ENCODE measurements at places on chromosomes 13 and 19. TPM values are rescaled to one million over a fixed set of nuclear protein-coding genes. Genes with fewer than 3 reads are reported as not detected.

DNA sequence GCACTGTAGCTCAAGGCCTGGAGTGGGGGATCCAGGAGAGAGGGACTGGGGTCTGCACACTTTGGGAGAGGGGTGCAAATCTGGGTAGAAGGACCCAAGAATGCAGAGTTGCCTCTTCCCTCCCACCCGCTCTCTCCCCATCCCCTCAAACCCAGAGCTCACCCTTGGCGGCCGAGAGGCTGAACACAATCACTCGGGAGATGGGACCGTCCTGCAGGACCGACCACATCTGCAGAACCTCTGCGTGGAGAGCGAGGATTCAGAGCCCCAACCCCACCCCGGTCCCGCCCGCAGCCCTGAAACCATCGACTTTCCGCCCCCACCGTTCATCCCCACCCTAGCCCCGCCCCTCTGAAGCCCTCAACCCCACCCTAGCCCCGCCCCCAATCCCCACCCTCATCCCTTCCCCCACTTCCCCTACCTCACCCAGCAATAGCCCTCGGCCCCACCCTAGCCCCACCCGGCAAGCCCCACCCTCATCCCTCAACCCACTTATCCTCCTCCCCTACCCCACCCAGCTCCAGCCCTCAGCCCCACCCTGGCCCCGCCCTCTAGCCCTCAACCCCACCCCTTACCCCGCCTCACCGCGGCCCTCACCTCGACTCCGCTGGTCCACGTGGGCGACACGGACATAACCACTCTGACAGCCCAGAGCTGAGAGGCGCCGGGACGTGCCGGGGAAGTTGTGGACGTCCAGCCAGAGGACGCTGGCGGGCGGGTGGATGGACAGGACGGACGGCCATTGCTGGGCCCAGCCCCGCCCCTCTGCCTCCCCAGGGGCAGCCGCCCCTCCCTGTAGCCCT is 4.1 kb downstream of the KPTN start:
- no peak for DNase-seq

- no peak for DNase-seq
These were observed at the start of gene TMEM238 for GRCh38 chr19:55384131-55384919. Gene TMEM238 (minus strand): TSS chr19:55384292. CDS start chr19:55384259, 33 bp downstream.

GRCh38 chr13:73338389-73338788 is 279.6 kb downstream of the KLF5 start:
- DNase-seq, result no peak

- no peak for DNase-seq
These were observed at the start of gene KLF16 for GRCh38 chr19:1863328-1863637. Gene KLF16 (minus strand): TSS chr19:1863579. CDS start chr19:1863497, 82 bp downstream.

GRCh38 chr19:35436477-35437405 is 11.3 kb upstream of the FFAR2 start:
- peak; percentile 64 for DNase-seq

- no peak for DNase-seq
These were observed 3.2 kb upstream of the PDE4C start for GRCh38 chr19:18229474-18229873.

GRCh38 chr13:93304868-93305613 is 78.4 kb downstream of the GPC6 start:
- no peak for DNase-seq

GRCh38 chr13:25218019-25218418 is 45.9 kb upstream of the AMER2 start:
- no peak for DNase-seq

DNA sequence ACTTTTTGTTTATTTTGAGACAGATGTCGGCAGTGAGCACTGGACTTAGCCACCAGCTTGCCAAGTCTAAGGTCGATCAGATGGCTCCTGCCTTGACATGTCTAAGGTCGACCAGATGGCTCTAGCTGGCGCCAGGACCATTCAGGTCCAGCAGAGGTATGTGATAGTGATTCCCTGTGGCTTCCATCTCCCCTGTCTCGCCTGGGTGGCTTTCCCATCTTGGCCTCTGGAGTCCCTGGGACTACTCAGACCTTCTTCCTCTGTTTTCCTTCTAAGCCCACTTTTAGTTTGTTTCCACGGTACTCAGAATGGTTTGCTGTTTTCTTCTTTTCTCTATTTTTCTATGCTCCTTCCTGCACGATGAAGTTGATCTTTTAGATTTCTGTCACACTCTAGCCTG is 1435.7 kb downstream of the UQCRFS1 start:
- no peak for DNase-seq

- DNase-seq, result peak; percentile 78
These were observed 5.9 kb downstream of the CEACAM19 start for GRCh38 chr19:44677019-44677811.

GRCh38 chr19:54137699-54138488 is at the start of gene CNOT3:
Gene CNOT3 (plus strand): TSS chr19:54137762. CDS start chr19:54142979, 5,217 bp downstream.
- DNase-seq, result no peak

DNA sequence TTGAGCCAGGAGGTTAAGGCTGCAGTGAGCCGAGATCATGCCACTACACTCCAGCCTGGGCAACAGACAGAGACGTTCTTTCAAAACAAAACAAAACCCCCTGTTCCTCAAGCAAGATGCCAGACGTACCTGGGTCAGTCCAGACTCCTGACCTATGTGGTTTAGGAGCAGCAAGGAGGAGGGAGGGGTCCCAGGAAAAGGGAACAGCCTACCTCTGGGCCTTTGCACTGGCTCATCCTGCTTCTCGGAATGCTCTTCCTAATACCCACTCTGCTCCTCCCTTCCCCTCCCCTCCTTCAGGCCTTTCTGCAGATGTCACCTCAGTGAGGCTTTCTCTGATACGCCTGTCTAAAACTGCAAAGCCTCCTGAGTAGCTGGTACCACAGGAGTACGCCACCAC is 9.5 kb downstream of the RINL start:
- no peak for DNase-seq

DNA sequence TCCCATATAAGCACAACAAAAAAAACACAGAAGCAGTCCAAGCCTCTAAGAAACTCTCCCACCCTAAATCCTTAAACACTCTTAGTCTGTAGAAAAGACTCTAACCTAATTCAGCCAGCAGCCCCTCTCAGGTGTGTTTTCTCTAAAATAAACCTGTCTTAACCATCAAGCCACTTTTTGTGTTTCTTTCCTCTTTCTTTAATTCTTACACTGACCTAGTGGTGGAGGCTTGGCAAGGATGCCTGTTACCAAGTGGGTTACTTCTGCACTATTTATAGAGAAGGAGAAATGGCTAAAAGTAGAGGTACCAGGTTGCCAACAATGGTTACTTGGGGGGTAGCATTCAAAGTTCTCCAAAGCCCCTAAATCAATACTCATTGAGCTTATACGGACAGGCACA is 43.7 kb downstream of the ZNF333 start:
- DNase-seq, result no peak

- DNase-seq, result no peak
These were observed 100.0 kb downstream of the RNF17 start for GRCh38 chr13:24863748-24864540.

DNA sequence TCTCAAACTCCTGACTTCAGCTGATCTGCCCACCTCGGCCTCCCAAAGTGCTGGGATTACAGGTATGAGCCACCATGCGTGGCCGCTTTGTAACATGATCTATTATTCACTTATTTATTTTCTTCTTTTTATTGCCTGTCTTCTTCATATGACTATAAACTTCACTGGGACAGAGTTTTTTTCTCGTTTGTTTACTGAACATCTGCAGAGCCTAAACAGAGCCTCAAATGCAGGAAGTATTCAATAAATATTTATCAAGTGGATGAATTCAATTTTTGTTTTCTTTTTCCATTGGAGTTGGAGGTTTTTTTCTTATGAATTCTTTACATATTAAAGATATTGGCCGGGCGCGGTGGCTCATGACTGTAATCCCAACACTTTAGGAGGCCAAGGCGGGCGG is 54.7 kb downstream of the SKA3 start:
- no peak for DNase-seq

- DNase-seq, result peak; percentile 44
These were observed 36.7 kb upstream of the USPL1 start for GRCh38 chr13:30580852-30581502.

- peak; percentile 84 for DNase-seq
These were observed 56.9 kb downstream of the MLLT1 start for GRCh38 chr19:6222884-6223283.

- peak; percentile 41 for DNase-seq
These were observed 665 bp downstream of the ZNF347 start for GRCh38 chr19:53158119-53158656.

DNA sequence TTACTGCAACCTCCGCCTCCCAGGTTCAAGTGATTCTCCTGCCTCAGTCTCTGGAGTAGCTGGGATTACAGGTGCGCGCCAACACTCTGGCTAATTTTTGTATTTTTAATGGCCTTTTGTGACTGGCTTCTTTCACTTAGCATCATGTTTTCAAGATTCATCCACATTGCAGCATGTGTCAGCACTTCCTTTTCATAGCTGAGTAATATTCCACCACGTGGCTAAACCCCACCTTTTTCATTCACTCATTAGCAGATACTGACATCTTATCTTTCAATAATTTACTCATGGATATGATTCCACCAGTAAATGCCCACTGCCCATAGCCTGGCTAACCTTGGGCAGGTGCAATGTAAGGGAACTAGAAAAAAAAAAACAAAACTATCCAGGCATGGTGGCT is 6.9 kb downstream of the C5AR1 start:
- DNase-seq, result no peak

GRCh38 chr13:71828117-71828516 is 38.9 kb downstream of the DACH1 start:
- DNase-seq, result no peak

GRCh38 chr19:858284-858683 is 1.2 kb upstream of the CFD start:
- DNase-seq, result no peak

DNA sequence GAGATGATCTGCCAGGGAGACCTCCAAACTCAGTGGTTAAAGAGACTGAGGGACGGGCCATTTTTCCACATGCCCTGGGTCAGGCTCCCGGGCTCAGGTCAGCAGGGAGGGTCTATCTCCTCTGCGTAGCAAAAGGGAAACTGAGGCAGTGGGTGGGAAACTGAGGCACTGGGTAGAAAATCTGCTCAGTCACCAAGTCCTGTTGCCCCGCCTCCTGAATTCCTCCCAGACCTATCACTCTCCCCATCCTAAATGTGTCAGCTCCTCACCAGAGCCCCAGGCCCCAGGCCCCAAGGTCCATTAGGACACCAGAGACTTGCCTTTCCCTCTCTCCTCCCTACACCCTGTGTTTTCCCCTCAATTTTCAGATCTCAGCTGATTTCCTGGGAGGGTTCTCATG is 2.4 kb downstream of the CD320 start:
- DNase-seq, result no peak

- no peak for DNase-seq
These were observed 13.7 kb upstream of the SERPINE3 start for GRCh38 chr13:51325837-51326236.

GRCh38 chr13:71879129-71879535 is 12.1 kb upstream of the DACH1 start:
- DNase-seq, result peak; percentile 29

DNA sequence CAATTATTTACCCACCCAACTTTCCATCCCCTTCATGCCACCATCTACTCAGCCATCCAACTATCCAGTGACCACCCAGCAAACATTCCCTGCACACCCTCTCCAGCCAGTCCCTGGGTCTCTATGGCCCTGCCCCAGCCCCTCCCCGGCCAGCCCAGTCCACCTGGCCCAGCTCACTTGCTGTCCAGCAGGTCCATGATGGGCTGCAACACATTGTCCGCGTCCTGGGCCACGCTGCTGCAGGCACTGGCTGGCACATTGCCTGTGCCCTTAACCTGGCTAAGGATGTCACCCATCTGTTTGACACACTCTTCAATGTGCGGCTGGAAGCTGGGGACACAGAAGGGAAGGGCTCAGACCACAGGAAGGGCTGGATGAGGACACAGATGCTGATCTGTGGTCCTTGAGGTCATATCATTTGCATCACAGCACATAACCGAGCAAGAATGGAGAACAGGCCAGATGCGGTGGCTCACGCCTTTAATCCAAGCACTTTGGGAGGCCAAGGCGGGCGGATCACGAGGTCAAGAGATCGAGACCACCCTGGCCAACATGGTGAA is 61.6 kb downstream of the UNC13A start:
- no peak for DNase-seq

- DNase-seq, result peak; percentile 61
These were observed 83.1 kb downstream of the ALOX5AP start for GRCh38 chr13:30818323-30818960.

DNA sequence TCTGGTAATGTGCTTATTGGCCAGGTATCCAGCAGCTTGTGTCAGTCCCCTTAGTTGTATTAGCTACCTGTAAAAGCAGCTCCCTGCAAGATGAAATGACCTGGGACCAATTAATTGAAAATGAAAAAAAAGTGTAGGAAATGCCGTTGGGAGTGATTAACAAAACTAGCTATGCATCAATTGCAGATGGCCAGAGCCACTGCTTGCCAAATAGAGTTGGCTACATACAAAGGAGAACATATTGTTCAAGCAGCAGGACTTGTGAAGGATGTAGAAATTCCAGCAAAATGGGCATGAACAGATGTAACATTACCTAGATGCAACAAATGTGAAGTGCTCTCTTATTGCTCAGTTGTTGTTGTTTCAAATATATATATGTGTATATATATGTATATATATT is 300.5 kb downstream of the PCDH17 start:
- DNase-seq, result no peak

DNA sequence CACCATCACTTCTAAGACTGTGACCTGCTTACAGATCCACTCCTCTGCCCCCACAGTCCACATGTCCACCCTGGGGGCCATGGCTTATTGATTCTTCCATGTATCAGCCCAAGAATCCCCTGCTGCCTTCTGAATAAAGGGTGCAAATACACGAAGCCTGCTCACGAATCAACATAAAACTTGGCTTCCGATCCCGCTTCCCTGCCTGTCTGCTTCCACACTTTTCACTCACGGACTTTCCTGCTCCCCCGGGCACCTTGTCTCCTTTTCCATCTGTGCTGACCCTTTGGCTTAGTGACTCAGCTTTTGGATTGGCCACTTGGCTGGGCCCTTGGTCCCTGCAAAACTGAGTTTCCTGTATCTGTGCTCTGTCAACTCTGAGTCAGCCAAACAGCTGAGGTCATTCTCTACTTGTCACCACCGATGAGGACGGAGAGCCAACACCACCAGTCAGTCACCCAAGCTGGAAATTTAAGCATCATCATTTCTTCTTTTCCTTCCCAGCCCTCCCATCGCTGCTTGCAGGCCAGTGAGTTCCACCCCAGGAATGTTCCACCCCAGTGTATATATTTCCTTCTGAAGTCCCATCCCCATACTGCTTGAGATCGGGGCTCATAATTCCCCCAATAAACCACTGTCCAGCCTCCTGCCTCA is 11.4 kb upstream of the USP12 start:
- DNase-seq, result peak; percentile 93

GRCh38 chr13:52933099-52933498 is 84.7 kb upstream of the PCDH8 start:
- no peak for DNase-seq

- DNase-seq, result no peak
These were observed 107.2 kb downstream of the STARD13 start for GRCh38 chr13:33178209-33178840.

- no peak for DNase-seq
These were observed 5.5 kb upstream of the METTL21C start for GRCh38 chr13:102700088-102701031.

Gene SPINT2
- total RNA-seq, result 0.60 TPM

Gene CLDND2
- not detected for total RNA-seq

Gene ZNF254
- total RNA-seq, result 18.2 TPM

Gene ZNF527
- total RNA-seq, result 3.4 TPM

Gene CRX
- total RNA-seq, result not detected

Gene ZNF600
- total RNA-seq, result 0.12 TPM

Gene ZNF737
- total RNA-seq, result 4.0 TPM

Gene FXYD7
- total RNA-seq, result not detected

Gene NCAN
- total RNA-seq, result not detected

Gene FCGBP
- 0.07 TPM for total RNA-seq

Gene CAMSAP3
- 2.6 TPM for total RNA-seq

Gene C19orf38
- 1.5 TPM for total RNA-seq

Gene ZNF814
- 0.29 TPM for total RNA-seq

Gene PCP2
- not detected for total RNA-seq

Gene TMEM38A
- total RNA-seq, result 7.3 TPM

Gene OLFM4
- not detected for total RNA-seq

Gene GPC6
- 5.1 TPM for total RNA-seq

Data from A172 (cell line).